ENCODE measurements at places on chromosomes 11 and 22.
A peak's percentile ranks its signal among the peaks of the same experiment; 100 is the strongest.

DNA sequence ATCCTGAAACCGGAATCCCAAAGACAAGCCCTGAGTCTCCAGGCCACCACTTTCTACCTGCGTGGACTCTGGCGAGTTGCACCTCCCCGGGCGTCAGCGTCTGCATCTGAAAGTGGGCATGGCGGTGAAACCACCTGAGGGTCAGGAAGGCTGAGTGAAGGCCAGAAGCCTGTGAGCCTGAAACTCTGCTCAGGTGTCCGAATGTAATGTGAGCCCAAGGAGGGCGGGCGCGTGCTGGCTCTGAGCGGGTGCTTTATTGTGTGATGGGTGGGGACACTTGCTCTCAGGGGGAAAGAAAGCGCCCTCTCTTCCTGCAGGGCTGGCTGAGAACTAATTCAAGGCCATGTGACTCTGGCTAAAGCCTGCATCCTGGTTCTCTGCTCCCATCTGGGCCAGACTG lies 135.6 kb downstream of the ST3GAL4 start:
- H3K27ac ChIP-seq: no peak overlapping the region
- no peaks in the 10 kb centered on the region for H3K36me3 ChIP-seq
- no peak for DNase-seq
- H3K4me3 ChIP-seq: no peak overlapping the region
- H3K4me1 ChIP-seq: no peaks in the 10 kb centered on the region
- no peaks in the 10 kb centered on the region for H3K27me3 ChIP-seq

DNA sequence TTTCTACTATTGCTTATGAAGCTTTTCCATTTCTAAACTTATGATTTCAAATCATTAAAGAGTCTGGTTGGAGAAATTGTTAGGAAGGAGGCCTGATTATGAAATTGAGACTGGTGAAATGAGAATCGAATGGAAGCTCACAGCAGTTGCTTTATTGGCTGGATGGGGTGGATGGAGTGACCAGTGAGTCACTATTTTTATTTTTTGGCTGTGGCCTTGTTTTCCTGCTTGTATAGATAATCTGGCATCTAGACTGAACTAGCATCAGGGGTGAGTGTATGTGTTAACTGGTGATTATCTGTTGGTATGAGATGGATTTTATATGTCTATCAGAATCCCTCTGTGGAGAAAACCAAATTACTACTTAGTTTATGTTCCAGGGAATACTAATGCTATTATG lies 36.2 kb downstream of the UVRAG start:
- no peak overlapping the region for H3K4me3 ChIP-seq
- H3K27ac ChIP-seq: no peak overlapping the region
- H3K27me3 ChIP-seq: no peaks in the 10 kb centered on the region

- no peak overlapping the region for H3K27ac ChIP-seq
- H3K36me3 ChIP-seq: no peaks in the 10 kb centered on the region
These were observed 697.9 kb downstream of the BRD1 start for GRCh38 chr22:49129736-49130135.

DNA sequence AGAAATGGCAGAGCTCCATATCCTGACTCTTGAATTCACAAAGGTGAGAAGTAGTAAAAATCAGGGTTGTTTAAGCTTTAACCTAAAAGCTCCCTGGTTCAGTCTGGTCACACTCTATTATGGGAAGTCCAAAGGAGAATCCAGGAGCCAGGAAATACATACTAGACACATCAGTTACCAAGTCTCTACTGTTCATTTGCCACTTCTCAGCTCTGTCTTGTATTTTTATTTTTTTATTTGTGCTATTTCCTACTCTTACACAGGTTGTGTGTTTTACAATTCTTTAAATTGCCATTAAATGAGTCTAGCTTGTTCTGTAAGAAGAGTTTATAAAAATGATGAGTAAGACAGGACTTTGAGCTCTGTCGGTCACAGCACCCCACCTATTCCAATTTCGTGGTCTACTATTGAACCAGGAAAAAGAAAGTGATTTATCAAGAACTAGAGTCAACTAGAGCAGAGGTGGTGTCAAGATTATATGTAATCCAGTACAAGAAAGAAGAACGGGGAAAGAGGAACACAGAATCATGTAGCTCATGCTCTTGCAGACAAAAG lies 9.7 kb downstream of the MS4A12 start:
- H3K27me3 ChIP-seq: no peaks in the 10 kb centered on the region
- DNase-seq: no peak
- no peak overlapping the region for H3K4me3 ChIP-seq
- no peaks in the 10 kb centered on the region for H3K4me1 ChIP-seq
- H3K27ac ChIP-seq: no peak overlapping the region

DNA sequence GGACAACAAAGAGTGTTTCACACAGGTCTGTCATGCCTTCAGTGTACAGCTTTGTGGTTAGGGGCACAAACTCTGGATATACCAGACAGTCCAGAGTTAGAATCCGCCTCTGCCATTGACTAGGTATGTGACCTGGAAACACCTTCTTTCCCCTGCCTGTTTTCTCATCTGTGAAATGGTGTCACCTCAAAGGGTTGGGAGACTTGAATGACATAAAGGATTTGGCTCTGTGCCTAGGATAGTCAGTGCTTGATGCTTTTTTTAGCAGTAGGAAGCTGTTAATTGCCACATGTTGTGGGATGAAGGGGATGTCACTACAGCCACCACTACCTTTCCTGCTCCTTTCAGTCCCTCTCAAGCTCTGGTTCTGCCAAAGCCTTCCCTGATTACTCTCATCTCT lies 17.4 kb upstream of the LRRC55 start:
- no peak overlapping the region for H3K27ac ChIP-seq
- H3K27me3 ChIP-seq: no peaks in the 10 kb centered on the region
- H3K4me3 ChIP-seq: no peak overlapping the region
- no peak for DNase-seq

DNA sequence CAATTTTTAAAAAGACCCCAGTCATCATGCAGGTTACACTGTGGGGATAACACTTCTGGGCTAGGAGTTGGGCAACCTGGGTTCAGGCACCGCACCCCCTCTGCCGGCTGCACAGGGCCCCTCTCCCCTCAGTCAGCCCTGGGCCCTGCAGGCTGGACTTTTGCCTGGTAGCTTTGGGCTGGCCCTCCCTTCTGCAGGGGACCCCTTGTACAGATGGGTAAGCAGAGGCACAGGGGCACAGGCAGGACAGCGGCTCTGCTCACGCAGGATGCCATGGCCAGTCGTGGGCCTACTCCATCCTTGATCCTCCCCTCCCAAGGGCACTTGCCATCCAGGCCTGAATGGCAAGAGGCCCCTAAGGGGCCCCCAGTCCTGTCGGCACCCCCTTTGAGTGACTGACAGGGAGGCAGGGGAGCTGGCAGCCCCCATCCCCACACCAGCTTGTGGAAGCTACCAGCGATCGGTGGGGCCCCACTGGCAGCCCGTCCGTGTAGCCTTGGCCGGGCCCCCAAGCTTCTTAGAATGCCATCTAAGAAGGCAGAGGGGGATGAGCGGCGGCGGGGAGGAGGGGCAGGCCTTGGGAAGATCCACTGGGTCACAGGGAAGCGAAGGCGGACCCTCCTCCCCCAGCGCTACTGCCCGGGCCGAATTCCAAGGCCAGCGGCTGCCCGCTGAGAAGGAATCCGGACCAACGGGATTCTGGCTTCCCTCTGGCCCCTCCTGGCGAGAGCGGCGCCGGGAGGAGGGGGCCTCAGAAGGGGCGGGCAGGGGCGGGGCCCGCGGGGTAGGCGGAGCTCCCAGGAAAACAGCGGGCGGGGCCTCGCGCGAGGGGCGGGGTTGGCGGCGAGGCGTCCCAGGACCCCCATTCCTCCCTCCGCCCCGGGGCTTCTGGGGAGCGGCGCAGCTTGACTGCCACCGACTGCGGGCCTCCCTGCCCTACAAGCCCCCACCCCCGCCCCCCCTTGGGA lies 6.8 kb upstream of the CHKA start:
- DNase-seq: peak; percentile 99
- H3K27me3 ChIP-seq: no peaks in the 10 kb centered on the region
- no peaks in the 10 kb centered on the region for H3K36me3 ChIP-seq

GRCh38 chr22:28810821-28811491 lies 10.6 kb upstream of the XBP1 start:
- H3K4me3 ChIP-seq: no peak overlapping the region
- peaks cover 78% of the 10 kb centered on the region for H3K4me1 ChIP-seq
- DNase-seq: no peak
- H3K27ac ChIP-seq: peak overlapping the region; percentile 12
- no peaks in the 10 kb centered on the region for H3K36me3 ChIP-seq
- no peaks in the 10 kb centered on the region for H3K27me3 ChIP-seq

Data from Caco-2 (cell line).